ENCODE measurements at places on chromosomes 2 and 18.

DNA sequence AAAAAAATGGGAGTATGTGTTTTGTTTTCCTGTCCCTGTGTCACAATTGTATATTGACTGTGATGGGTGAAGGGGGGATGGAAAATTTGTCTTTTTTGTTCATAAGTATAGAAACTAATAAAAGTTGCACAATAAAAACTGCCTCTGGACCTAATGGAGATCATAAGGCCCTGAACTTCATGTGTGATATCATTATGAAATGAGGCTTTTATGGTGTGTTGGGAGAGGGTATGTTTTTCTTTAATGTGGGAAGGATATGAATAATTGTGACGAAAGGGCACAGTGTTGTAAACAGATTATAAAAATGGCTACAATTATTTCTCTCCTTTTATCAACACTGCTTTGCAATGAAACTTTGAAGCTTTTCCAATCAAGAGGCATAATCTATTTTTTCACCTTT lies 1889.3 kb upstream of the CELF4 start:
- no peak for DNase-seq

GRCh38 chr18:30957066-30957465 lies 85.5 kb downstream of the DSC3 start:
- peak; percentile 6 for DNase-seq

GRCh38 chr2:43399515-43400264 lies 173.3 kb upstream of the ZFP36L2 start:
- DNase-seq = no peak

- DNase-seq = peak; percentile 57
These were observed 89.5 kb downstream of the STK39 start for GRCh38 chr2:168157926-168158325.

GRCh38 chr2:197360744-197361156 lies 50.2 kb upstream of the ANKRD44 start:
- no peak for DNase-seq

DNA sequence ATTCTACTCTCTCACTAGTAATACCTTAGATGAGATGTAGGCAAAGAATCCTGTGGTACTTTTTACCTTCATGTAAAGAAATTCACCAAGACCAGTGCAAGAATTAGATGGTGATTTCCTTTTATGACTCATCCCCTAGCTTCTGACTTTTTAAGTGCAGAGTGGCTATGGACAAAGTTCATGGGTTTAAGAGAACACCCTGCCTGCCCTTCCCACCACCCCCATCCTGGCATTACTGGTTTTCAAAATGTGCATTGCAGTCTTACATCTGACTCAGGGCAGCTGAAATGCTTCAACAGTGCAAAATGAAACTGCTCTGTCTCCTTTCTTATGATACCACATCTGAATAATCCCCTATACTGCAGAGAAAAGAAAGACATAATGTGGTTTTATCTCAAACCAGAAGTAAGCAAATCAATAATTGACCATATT lies 22.6 kb downstream of the MAIP1 start:
- DNase-seq = no peak

GRCh38 chr2:240438810-240439697 lies 3.6 kb downstream of the GPC1 start:
- DNase-seq = no peak

DNA sequence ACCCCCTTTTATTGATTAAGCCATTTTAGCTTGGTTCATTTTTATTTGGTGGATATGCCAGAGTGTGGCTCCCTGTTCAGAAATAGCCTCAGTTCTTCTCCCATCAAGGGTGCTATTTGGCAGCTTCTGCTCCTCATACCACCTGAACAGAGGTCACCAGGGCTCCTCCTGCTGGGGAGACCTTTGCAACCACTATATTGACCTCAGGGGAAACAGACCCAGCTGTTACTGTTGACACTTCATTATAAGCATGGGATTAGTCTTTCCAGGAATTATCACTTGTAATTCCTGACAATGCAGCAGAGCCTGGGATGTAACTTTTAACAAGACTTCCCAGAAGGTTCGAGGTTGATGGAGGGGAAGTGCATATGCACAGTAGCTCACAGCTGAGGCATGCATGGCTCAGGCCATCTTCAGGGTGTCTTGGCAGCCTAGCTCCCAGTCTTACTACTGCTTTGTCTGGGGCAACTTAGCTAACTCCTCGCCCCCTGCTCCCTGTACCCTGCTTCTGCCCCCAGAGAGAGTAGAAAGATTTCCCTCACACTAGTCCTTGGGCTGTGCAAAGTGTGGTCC lies 239.4 kb upstream of the SPRED2 start:
- DNase-seq = peak; percentile 83

GRCh38 chr18:38028946-38029345 lies 463.3 kb upstream of the CELF4 start:
- DNase-seq = no peak

- peak; percentile 90 for DNase-seq
These were observed 69.8 kb upstream of the EPB41L5 start for GRCh38 chr2:119943058-119943457.

- no peak for DNase-seq
These were observed 230.8 kb upstream of the CDH2 start for GRCh38 chr18:28407681-28408080.

GRCh38 chr2:61185231-61185728 lies 23.3 kb downstream of the C2orf74 start:
- DNase-seq = no peak

GRCh38 chr2:188181884-188182283 lies 109.8 kb upstream of the GULP1 start:
- no peak for DNase-seq

GRCh38 chr2:124450481-124450880 lies 425.4 kb downstream of the CNTNAP5 start:
- no peak for DNase-seq

GRCh38 chr2:77009307-77009706 lies 512.9 kb downstream of the LRRTM4 start:
- no peak for DNase-seq

- no peak for DNase-seq
These were observed 119.6 kb downstream of the FEZ2 start for GRCh38 chr2:36478332-36478738.

GRCh38 chr2:230134496-230135129 lies 65.9 kb upstream of the SLC16A14 start:
- no peak for DNase-seq

DNA sequence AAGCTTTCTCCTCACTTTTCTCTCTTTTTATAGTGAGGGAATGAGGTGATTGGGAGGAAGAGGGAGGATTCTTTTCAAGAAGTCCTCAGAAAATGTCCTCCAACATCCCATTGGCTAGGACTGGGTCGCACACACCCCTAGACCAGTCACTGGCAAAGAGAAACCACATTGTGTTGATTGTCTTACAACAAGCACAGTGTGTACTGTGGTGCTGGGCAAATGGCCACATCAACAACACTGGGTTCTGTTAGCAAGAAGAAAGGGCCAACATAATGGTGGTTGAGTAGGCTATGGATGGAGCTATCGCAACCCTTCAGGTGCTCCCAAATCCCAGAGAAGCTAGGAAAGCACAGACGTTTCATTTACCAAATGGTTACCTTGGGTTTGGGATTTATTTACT lies 18.7 kb upstream of the PTPN4 start:
- no peak for DNase-seq

DNA sequence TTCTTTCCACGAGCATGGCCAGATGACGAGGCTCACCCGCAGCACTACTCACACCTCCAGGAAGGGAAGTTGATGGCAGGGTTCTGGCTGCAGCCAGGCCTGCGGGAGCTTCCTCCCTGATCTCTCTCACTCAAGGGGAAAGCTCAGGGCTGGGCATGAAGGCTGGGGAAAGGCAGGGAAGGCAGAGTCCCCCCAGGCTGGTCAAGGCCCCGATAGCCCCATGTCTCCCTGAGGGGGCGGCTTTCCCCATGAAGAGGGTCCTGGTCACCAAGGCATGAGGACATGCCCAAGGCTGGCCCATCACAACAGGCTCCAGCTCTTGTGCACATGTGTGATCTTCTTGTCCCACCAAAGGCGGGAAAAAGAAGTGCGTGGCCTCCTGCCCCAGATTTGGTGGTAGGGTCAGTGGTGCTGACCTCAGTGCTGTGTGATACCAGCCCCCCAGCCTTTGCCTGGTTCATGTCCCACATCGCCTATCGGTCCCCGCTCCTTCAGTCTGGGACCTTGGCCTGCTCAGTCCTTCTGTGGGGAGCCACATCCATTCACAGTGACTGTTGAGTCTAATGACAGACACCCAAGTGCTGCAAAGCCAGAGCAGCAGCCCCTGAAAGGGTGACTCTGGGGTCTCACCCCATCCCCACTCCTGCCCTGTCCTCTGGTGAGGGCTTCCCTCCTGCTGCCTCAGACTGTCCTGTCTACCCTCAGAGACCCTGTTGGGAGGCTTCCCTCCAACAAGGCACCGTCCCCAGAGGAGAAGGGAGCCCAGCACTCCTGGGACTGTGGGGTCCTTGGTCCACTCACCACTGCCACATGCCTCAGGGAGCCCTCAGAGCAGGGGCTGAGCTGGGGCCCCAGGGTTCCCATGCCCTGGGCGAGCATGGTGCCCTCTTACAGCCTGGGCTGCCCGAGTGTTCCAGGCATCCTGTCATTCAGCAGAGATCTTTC lies 49.8 kb upstream of the ALPP start:
- no peak for DNase-seq

GRCh38 chr2:101188683-101189405 lies 37.7 kb upstream of the TBC1D8 start:
- DNase-seq = peak; percentile 73

DNA sequence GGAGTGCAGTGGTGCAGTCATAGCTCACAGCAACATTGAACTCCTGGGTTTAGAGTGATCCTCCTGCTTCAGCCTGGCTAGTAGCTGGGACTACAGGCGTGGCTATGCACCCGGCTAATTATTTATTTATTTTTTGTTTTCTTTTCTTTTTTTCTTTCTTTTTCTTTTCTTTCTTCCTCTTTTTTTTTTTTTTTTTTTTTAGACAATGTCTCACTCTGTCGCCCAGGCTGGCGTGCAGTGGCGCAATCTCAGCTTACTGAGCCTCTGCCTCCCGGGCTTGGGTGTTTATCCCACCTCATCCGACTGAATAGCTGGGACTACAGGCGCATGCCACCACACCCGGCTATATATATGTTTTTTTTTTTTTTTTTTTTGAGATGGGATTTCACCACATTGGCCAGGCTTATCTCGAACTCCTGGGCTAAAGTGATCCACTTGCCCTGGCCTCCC lies 1.4 kb upstream of the ANXA4 start:
- DNase-seq = no peak

DNA sequence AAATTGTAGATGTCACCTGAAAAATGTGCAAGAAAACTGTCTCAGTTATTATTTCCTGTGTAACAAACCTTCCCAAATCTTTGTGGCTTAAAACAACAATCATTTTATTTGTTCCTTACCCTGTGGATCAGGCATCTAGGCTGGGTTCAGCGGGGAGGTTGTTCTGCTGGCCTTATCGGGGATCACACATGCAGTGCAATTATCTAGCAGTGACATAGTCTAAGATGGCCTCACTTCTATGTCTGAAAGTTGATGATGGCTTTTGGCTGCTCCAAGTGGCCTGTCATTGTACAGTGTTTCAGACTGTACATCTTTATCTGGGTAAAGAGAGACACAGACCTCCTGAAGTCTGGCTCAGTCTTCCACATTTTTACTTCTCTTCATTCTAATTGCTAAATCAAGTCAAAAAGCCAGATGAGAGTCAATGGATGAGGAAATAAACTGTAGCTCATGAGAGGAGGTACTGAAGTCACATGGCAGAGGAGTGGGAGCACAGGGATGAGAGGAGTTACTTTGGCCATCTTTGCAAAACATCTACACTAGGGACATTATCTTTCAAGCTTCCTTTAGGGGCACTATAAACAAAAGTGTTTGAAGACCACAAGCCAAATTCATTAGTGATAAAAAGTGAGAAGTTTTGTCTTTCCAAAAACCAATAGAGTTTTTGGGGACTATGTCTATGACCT lies 243.1 kb upstream of the CCDC68 start:
- DNase-seq = no peak

DNA sequence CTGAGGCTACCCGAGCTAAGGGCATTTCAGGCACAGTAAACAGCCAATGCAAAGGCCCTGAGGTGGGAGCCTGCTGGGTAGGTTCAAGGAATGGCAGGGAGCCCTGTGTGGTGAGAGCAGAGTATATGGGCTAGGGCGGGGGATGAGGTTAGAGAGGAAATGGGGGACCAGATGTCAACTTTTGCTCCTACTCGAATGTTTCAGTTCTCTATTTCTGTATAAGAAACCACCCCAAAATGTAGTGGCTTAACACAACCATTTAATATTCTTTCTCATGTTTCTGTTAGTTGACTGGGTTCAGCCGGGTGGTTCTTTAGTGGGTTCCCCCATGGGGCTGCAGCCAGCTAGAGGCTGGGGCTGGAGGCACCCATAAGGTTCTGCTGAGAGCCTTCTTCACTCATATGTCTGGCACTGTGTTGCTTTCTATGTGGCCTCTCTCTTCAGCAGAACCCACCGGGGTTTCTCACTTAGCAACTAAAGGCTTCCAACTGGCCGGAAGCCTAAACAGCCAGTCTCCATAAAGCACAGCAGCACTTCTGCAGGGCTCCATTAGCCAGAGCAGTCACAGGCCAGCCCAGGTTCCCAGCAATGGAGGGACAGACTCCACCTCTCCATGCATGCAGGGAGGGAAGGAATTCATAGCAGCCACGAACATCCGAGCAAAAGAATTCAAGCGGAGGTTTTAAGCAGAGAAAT lies 5.6 kb upstream of the ATOH8 start:
- DNase-seq = no peak

GRCh38 chr2:36701918-36702317 lies 5.4 kb downstream of the VIT start:
- no peak for DNase-seq

GRCh38 chr18:36535202-36535935 lies 237.9 kb downstream of the FHOD3 start:
- DNase-seq = no peak

GRCh38 chr18:37535968-37536367 lies 29.6 kb downstream of the CELF4 start:
- no peak for DNase-seq

Measured in NCI-H82 (cell line).